ENCODE measurements at places on chromosomes 7 and 10. TPM values are rescaled to one million over a fixed set of nuclear protein-coding genes. Genes with fewer than 3 reads are reported as not detected.

Gene COG5
- total RNA-seq = 32.3 TPM

Gene CREB5
- total RNA-seq = 1.0 TPM

GRCh38 chr7:155811895-155812761, at the start of gene SHH:
Gene SHH (minus strand): TSS chr7:155812463. CDS start chr7:155812122, 341 bp downstream.
- DNase-seq = no peak

GRCh38 chr10:91665842-91666241, 33.0 kb upstream of the PPP1R3C start:
- no peak for DNase-seq

GRCh38 chr7:6020371-6021286, 10.5 kb upstream of the ANKRD61 start:
- no peak for DNase-seq

Data from PC-9 (cell line).